ENCODE measurements at places on chromosomes 12 and 14. TPM values are rescaled to one million over a fixed set of nuclear protein-coding genes. Genes with fewer than 3 reads are reported as not detected.
A peak's percentile ranks its signal among the peaks of the same experiment; 100 is the strongest.

Gene GALNT9
- total RNA-seq: not detected

DNA sequence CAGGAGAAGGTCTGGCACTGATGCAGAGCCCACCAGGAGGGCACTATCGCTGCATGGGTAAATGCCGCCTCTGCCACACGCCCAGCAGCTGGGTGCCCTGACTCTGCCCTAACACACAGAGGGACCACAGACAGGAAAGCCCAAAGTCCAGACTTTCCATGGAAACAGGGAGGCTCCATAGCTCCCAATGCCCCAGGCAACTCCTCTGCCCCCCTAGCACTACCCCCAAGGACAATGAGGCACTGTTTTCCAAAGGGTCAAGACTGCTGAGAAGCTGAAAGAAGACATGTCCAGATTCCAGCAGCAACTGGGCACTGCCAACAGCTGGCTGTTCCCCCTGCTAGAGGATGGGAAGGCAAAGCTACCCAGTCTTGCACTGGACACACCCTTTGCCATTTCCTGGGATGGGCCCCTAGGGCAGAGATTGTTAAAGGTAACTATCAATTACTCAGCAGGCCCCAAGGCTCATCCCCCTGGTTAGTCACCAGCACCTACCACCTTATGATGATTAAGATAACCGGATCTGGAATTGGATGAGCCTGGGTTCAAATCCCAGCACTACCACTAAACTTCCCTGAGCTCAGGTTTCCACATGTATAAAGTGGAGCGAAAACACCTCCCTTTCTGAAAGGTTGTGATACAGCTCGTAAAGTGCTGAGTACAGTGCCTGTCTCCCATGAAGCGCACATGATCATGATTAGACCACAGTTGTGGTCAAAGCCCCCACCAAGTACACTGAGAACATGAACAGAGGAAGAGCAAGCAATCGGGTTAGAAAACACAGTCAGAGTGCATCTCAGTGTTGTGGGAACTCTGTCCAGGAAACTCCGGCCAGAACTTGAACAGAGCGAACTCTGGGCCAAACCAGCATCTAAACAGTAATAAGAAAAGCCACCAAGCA is 3.3 kb downstream of the PXN start:
- DNase-seq: peak; percentile 39

GRCh38 chr14:97705976-97706375 is 908.8 kb downstream of the VRK1 start:
- DNase-seq: no peak

- DNase-seq: no peak
Measured at GRCh38 chr12:70692681-70693288, 55.6 kb upstream of the PTPRB start.

GRCh38 chr12:47813511-47814196 is 6.0 kb downstream of the HDAC7 start:
- no peak for DNase-seq

Gene RNASE1
- 4.5 TPM for total RNA-seq

GRCh38 chr12:28057856-28058615 is 85.5 kb upstream of the PTHLH start:
- no peak for DNase-seq

DNA sequence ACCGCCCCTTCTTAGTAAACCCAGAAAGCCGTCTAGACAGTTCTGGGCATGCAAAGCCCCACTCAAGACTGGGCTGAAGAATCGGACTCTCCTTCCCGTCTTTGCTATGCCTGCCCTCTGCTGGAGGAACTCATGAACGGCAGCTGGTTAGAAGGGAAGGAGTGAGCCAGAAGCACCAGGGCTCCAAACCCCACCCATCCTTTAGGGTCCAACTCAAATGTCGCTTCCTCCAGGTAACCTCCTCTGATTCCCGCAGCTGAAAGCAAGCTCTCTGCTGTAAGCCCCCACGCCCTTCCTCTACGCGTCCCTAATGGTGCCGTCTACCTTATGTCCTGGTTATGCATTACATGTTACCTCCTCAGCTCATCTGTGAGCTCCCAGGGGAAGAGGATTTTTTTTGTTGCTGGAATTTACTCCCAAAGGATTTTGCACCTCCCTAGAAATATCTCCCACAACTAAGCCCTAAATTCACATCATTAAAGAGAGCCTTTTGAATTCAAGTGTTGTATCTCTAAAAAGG is 59.0 kb upstream of the SCN8A start:
- peak; percentile 74 for DNase-seq

DNA sequence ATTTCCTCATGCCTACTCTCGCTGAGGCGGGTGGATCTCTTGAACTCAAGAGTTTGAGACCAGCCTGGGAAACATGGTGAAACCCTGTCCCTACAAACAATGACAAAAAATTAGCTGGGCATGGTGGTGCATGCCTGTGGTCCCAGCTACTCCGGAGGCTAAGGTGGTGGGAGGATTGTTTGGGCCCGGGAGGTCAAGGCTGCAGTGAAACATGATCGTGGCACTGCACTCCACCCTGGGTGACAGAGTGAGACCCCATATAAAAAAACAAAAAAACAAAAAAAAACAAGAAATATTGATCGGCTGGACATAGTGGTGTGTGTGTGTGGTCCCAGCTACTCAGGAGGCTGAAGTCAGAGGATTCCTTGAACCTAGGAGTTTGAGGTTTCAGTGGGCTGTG is 9.2 kb downstream of the MOAP1 start:
- no peak for DNase-seq

DNA sequence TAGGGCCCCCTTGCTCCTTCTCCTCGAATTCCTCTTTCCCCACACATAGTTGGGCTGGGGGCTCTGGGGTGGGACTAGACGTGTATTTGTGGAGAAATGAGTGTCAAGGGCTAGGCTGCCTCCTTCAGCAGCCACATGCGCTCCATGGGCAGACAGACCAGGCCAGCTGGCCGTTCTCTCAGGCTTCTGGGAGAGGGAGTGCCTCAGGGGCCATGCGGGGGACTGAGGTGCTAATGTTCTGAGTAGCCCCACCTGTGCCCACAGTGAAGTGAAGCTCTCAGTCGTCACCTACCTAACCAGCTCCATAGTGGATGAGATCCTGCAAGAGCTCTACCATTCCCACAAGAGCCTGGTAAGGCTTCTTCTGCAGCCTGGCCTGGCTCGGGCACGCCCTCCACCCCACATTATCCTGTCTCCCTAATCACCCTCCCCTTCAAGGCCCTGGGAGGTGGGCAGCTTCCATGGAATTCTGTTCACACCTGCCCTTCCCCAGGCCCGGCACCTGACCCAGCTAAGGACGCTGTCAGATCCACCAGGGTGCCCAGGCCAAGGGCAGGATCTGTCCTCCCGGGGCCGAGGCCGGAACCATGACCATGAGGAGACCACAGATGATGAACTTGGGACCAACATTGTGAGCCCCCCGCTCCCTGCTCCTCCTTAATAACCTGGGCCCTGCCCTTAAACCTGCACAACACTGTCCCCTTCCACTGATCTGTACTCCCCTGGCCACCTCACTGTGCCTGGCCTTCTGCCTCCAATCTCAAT is 9.0 kb upstream of the CPNE6 start:
- no peak for DNase-seq

Gene APOF
- total RNA-seq: not detected

GRCh38 chr12:102824218-102824835 is 92.7 kb downstream of the PAH start:
- DNase-seq: peak; percentile 29

DNA sequence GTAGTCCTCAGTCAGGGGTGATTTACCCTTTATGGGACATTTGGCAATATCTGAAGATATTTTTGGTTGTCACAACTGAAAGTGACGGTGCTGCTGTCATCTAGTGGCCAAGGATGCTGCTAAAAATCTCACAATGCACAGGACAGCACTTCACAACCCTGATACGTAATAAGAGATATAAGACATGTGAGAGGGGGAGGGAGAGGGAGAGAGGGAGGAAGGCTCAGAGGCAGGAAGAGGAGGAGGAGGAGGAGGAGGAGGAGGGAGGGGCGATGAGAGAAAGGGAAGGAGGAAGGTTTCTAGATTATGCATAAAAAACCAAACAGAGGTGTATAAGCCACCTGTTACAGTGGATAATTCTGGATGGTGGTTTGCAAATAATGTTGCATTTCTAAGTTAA is 14.3 kb downstream of the MYL2 start:
- no peak for DNase-seq

Gene ERBB3
- total RNA-seq: 8.1 TPM

- DNase-seq: no peak
Measured at GRCh38 chr12:97642911-97643310, 180.3 kb downstream of the RMST start.

- DNase-seq: no peak
Measured at GRCh38 chr14:51823706-51824105, 36.7 kb upstream of the GNG2 start.

GRCh38 chr12:42590330-42590934 is 886 bp upstream of the PRICKLE1 start:
- no peak for DNase-seq

GRCh38 chr14:95021588-95021987 is 135.7 kb downstream of the DICER1 start:
- no peak for DNase-seq

- no peak for DNase-seq
Measured at GRCh38 chr12:6263931-6264330, 46.6 kb upstream of the PLEKHG6 start.

- no peak for DNase-seq
Measured at GRCh38 chr12:87344699-87345098, 684.5 kb downstream of the C12orf50 start.

- no peak for DNase-seq
Measured at GRCh38 chr14:23401291-23401690, 6.8 kb downstream of the MYH6 start.

Gene GPR132
- 46.6 TPM for total RNA-seq

Gene JKAMP
- 35.9 TPM for total RNA-seq

DNA sequence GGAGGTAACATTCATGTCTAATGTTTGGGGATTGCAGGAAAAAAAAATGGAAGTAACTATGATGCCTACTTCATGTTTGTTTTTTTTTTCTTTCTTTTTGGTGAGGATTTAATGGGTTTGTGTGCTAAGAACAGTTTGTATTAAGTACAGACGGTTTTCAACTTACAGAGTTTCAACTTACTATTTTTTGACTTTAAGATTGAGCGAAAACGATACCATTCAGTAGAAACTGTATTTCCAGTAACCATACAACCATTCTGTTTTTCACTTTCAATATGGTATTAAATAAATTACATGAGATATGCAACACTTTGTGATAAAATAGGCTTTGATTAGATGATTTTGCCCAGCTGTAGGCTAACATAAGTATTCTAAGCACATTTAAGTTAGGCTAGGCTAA is 10.4 kb downstream of the TECPR2 start:
- DNase-seq: no peak

DNA sequence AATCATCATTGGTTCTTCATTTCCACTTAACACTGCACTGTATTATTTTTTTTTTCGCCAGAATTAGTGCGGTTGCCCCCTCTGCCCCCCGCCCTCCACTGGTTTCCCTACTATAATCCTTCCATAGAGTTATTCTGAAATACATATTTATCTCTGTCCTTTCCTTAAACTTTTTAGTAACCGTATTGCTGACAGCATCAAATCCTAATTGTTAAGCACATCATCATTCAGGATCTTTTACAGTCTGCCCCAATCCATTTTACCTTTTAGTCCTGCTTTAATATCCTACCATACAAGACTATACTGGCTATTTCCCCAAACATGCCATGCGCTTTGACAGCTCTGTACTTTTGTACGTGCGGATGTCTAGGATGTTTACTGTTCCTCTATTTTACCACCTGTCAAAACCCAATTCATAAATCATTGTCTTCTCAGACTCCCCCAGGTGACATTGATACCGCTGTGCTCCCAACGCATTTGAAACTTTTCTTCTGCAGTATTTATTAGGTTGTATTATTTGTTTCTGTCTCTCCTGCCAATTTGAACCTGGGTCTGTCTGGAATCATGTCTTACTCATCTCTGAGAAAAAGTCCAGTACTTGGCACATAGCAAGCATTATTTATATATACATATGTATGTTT is 1.0 kb downstream of the FGFR1OP2 start:
- DNase-seq: no peak

DNA sequence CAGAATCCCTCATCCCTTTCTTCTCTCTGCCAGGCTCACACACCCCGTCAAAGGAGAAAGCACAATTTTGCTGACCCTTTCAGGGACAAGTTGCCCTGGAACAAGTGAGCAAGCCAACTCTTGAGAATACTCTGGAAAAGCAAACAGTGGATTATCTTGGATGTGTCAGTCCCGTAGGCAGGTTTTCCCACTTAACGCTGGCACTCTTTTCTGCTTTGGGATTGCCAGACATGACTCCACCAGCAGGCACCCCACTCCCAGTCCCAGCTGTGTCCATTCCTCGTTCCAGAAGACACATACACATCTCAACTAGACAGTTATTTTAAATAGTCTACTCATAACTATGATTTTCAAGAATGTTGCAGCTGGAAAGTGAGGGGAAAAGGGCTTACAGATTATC is 145.5 kb upstream of the CDKN3 start:
- DNase-seq: no peak

Gene ULK1
- 32.6 TPM for total RNA-seq

Gene SLC38A1
- 207 TPM for total RNA-seq

Gene ZC2HC1C
- 1.5 TPM for total RNA-seq

DNA sequence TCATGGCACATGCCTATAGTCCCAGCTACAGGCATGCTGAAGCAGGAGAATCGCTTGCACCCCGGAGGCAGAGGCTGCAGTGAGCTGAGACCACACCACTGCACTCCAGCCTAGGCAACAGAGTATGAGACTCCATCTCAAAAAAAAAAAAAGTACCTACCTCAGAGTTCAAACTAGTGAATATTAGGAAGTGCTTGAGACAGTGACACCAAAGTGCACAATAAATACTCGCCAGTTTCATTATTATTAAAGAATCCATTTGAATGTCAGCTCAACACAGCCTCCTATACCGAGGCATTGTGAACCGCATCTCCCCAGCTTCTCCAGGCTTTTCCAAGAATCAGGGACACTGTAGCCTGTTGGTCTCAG is 5.0 kb downstream of the GAPDH start:
- DNase-seq: no peak

DNA sequence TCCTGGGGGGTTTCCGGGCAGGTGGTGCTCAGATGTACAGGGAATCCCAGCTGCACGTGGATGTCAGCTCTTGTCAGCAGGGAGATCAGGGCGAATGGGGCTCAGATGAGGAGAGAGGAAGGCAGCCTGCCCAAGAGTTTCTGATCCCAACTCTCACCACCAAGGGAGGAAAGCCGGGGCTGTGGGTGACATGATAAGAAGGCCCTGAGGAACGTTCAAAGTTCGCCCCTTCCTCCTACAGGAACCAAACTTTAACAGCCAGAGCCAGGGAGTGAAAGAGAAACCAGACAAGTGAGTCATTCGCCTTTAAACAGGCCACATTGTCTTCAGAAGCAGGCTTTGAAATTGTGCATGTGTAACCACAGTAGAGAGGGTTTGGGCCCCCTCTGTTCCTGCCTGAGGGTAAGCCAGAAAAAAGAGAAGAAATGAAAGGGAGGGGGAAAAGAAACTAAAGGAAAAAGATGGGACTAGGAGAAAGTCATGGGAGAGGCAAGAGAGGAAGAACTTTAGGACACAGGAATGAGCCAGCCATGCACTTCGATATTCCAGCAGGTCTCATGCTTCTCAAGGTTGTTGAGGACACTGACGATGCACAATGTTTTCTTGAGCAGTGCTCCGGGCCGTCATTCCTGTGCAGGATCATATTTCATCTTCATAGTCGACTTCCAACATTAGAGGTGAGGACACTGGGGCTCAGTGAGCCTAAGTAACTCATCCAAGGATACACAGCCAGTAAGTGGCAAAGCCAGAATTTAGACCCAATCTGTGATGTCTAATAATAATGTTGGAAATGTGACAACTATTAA is 691.4 kb upstream of the TBX3 start:
- DNase-seq: peak; percentile 26
